RPMI8226 (cell line): ENCODE measurements at places on chromosomes 3 and 15.

DNA sequence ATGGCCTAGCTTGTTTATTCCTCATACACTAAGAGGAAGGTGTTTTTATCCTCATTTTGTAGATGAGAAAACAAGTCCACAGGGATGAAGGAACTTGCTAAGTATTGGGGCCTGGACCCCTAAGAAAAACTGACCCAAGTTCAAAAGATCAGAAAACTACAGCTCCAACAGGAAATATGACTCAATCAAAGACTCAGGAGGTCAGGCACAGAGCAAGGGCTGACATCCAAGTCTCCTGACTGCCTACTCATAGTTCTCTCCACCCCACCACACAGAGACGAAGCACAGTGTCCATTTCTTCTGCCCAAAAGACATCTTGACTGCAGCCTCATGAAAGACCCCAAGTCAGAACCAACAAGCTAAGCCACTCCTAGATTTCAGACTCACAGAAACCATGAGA, 26.9 kb upstream of the TPM1 start:
- DNase-seq = no peak

DNA sequence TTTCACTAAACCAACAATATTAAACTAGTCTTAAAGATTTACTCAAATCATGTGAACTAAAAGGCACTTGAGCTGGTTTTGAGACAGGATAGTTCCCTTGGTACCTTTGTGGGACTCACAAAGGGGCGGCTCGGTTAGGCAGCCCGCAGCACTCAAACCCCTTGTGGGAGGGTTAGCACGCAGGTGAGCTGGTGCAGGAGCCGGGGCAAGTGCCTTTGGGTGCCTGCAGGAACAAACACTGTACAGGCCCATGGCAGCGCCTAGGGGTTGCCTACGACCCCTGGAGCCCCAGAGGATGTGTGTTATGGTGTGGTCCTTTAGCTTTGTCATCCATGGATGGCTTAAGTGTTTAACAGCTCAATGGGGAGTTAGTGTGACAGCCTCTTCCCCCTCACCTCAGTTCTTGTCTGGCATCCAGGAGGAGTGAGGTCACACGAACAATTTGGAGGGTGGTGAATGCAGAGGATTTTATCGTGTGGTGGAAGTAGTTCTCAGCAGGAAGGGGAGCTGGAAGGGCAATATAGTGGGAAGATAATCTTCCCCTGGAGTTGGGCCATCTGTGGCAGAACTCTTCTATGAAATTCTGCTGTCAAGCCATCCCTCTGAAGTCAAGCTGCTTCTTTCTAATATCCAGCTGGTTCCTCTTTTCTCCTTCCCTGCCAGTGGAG, 470.9 kb downstream of the RBMS3 start:
- DNase-seq = no peak

DNA sequence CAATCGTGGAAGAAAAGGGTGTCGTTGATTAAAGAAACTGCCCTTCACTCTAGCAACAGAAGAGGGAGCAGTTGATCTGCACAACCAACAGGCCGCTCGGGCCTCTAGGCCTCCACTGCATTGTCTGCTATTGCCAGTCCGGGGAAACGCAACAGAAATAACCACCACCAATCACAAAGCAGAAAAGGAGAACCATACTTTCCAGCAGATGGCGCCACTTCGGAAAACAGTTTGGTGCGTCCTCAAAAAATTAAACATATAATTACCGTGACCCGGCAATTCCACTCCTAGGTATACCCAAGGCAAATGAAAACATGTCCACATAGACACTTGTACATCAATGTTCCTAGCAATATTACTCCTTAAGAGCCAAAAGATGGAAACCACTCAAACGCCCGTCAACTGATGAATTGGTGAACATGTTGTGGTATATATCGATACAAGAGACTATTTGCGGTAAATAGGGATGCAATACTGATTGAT, 154.1 kb downstream of the TJP1 start:
- DNase-seq = peak; percentile 68

- no peak for DNase-seq
These were observed 253.7 kb downstream of the ZBTB20 start for GRCh38 chr3:114893361-114893760.

DNA sequence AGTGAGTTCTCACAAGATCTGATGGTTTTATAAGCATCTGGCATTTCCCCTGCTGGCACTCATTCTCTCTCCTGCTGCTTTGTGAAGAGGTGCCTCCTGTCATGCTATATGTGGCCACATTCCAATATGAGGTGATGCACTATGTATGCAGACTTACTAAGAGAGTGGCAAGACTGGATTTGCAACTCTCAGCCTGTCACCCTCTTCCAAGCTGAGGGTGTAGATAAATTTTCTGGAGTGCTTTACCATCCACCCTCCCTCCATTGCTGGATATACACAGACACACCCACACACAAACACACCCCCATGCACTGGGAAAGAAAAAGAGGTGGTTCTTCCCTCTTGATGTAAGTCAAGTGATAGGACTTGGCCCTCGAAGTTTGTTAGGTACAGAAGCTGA, 30.2 kb upstream of the CHMP2B start:
- no peak for DNase-seq

GRCh38 chr3:15646851-15647511, 45.4 kb downstream of the BTD start:
- peak; percentile 81 for DNase-seq

DNA sequence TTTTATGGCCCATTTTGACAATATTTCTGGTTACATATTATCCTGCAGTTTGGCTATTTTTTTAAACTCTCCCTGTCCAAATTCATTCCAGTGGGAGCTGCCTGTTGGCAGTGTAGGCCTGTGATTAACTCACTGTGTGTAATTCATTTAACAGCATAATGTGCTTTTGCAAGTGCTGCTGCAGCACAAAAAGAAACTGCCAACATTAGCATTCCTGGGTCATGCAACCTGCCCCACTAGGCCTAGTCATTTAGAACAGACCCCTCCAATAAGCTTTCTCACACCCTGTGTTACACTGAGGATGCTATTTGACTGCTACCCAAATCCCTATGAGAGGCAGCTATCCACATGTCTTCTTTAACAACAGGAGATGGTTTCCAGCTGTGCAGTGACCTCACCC, 251.2 kb upstream of the UBE2E2 start:
- DNase-seq = no peak

- no peak for DNase-seq
These were observed 27.9 kb downstream of the SSR3 start for GRCh38 chr3:156527060-156527459.

DNA sequence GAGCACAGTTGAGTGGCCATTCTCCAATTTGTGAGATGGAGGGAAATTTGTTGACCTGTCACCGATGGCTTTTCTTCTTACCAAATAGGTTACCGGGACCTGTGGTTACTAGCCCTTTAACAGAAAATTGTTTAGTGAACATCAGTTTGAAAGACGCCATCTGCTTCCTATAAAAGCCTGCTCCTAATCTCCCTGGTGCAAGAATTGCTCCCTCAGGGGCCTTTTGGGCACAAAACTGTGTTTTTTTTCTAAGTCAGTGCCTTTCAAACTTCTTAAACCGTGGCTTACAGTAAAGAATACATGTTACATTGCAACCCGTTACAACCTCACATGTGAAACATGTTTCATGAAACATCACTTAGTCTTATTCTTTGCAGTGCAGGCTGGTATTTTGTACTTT, 15.0 kb downstream of the CACNA2D3 start:
- no peak for DNase-seq

GRCh38 chr3:166879661-166880060, 500.4 kb downstream of the ZBBX start:
- DNase-seq = no peak

GRCh38 chr3:120103276-120103675, 9.0 kb upstream of the GSK3B start:
- DNase-seq = no peak

GRCh38 chr3:160941885-160942494, 163.2 kb downstream of the B3GALNT1 start:
- DNase-seq = peak; percentile 84

DNA sequence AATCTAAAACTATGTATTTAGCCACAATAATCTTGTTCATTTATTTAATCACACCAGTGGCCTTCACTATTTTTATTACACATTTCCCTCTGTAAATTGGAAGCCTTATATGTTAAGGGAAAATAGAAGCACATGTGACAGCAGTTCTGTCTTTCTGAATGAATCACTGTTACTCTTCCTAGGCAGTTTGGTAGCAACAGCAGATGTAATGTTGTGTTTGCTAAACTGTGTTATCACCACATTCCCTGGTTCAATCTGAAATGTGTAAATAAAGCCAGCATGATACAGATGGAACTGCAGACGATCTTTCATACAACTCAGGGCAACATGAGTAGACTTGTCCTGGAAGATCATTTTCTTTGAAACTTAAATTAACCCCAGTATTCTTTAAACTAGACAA, 220.1 kb downstream of the MCTP2 start:
- DNase-seq = no peak

- peak; percentile 39 for DNase-seq
These were observed 5.6 kb downstream of the SERPINI1 start for GRCh38 chr3:167740961-167741587.

DNA sequence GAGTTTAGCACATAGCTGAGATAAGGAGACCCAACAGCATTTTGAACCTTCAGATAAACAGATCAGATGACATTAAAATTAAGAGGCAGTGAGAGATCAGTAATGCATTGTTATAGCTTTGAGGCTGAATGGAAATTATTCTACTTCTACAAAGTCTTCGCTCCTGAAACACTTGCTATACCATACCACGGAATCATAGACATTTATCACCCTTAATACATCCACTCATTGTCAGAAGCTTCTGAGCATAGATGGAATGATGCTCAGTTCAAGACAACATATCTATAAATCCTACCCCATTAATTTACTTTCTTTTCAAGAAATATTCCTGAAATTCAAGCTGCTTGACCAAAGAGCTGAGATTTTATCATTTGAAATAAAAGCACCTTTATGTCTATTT, 266.7 kb downstream of the C3orf38 start:
- no peak for DNase-seq

DNA sequence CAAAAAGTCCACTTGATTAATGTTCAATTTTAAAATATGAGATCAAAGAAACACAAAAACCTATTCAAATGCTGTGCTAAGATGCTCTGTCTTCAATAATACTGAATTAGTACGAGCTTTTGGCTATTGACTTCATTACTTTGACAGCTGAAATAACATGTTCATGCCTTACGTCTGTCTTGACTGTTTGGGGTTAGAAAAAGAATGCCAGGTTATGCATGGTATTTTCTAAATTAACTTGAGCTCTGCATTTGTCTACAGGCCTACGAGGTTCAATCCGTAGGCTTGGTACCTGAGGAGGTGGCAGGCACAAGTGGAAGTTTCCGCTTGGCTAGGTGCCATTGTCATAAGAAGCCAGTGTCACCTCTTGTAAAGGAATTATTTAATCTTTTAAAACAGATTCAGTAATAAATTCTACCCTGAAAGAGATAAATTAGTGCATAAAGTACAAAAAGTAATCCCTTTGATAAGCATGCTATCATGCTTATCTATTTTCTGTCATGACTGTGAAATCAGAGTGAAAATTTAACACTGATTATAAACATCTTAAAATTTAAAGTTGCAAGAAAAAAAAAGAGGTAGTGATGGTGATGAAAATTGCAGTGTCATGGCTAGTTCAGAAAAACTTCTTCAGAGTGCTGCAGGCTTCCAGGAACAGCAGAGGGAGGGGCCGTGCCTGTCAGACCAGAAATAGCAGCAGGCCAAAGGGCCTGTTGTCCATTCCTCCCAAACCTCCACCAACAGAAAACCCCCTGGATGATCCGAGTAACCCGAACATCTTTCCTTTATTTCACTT, 115.7 kb downstream of the ARRDC4 start:
- peak; percentile 60 for DNase-seq

- DNase-seq = no peak
These were observed 23.3 kb downstream of the SLC6A6 start for GRCh38 chr3:14425581-14426304.

- no peak for DNase-seq
These were observed 120.5 kb downstream of the XXYLT1 start for GRCh38 chr3:195150181-195151118.

DNA sequence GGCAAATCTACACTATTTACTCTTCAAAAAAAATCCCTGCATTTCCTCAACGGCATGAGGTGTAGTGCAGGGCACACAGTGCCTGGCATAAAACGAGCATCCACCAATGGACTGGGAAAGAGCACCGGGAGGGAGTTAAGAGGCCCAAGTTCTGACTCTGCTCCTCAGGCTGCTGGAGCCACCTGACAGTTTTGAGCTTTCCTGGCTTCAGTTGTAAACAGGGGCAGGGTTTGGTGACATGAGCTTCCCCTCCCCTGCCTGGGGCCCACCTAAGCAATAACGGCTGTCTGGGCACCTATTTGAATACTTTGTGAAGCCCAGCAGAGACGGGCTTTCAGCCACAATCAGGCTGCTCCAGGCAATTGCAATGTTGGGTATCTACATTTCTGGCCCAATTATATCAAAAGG, 16.4 kb downstream of the CA12 start:
- DNase-seq = no peak
